ENCODE measurements at places on chromosomes 3 and 15. TPM values are rescaled to one million over a fixed set of nuclear protein-coding genes. Genes with fewer than 3 reads are reported as not detected.

DNA sequence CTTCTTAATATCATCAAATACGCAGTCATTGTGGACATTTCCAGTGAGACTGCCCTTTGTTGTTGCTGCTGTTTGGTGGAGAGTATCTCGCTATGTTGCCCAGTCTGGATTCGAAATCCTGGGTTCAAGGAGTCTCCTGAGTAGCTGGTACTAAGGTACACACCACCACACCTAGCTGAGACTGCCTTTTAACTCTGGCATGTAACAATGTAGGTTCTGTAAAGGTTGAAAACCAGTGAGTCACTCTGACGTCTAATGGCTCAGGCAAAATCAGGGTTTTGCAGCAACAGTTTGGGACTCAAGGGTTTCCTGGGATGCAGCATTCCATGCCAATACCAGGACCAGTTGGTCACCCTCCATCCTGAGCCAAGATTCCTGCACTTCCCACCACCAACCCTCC is 52.2 kb downstream of the AQP9 start:
- no peaks in the 10 kb centered on the region for H3K27me3 ChIP-seq
- H3K36me3 ChIP-seq, result no peaks in the 10 kb centered on the region
- no peak overlapping the region for H3K27ac ChIP-seq
- H3K4me1 ChIP-seq, result no peaks in the 10 kb centered on the region
- no peak overlapping the region for H3K4me3 ChIP-seq

DNA sequence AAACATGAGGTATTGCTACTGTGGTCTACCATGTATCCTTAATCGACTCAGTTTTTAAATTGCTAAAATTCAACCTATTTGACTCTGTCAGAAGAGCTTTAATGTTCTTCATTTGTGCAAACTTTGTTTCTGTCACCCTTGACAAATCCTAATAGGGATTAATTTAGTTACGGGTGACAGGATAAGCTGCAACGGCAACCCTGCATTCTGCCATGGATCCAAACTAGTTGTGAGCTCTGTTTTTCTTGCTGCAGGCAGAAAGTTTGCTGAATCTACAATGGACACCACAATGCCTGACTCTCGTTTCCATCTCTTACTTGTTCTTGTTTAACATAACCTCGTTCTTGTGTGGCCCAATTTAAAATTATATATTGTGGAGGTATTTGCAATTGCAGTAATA is 352.3 kb downstream of the ROBO2 start:
- H3K4me1 ChIP-seq, result no peaks in the 10 kb centered on the region
- DNase-seq, result no peak
- no peaks in the 10 kb centered on the region for H3K27me3 ChIP-seq
- H3K27ac ChIP-seq, result no peak overlapping the region

DNA sequence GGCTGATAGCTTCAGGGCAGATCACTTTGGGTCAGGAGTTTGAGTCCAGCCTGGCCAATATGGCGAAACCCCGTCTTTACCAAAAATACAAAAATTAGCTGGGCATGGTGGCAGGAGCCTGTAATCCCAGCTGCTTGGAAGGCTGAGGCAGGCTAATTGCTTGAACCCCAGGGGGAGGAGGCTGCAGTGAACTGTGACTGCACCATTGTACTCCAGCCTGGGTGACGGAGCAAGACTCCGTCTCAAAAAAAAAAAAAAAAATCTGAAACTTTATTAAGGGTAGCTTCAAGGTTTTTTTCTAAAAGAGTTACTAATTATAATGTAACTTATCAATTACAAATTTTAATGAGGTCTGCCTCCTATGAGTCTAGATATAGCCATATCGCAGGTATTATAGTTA is 5.1 kb downstream of the NECTIN3 start:
- DNase-seq, result no peak
- no peaks in the 10 kb centered on the region for H3K36me3 ChIP-seq
- peaks cover 44% of the 10 kb centered on the region for H3K4me1 ChIP-seq
- H3K4me3 ChIP-seq, result no peak overlapping the region
- H3K27me3 ChIP-seq, result no peaks in the 10 kb centered on the region
- H3K27ac ChIP-seq, result no peak overlapping the region

CDCP1 gene
- total RNA-seq, result 5.4 TPM

- H3K4me3 ChIP-seq, result peak overlapping the region; percentile 53
- no peaks in the 10 kb centered on the region for H3K36me3 ChIP-seq
- H3K27ac ChIP-seq, result peak overlapping the region; percentile 78
Measured at GRCh38 chr15:57784081-57784511, 77.6 kb downstream of the POLR2M start.

- no peaks in the 10 kb centered on the region for H3K27me3 ChIP-seq
- peak; percentile 45 for DNase-seq
- 0 out of 2 replicates have a peak, but pooled peaks cover 4% of the 10 kb centered on the region for H3K4me1 ChIP-seq
- H3K4me3 ChIP-seq, result no peak overlapping the region
- H3K36me3 ChIP-seq, result no peaks in the 10 kb centered on the region
Measured at GRCh38 chr3:107082527-107082926, 294.7 kb upstream of the CCDC54 start.

ISLR gene
- total RNA-seq, result 110 TPM

NLGN1 gene
- total RNA-seq, result 20.1 TPM

- no peaks in the 10 kb centered on the region for H3K4me1 ChIP-seq
- H3K4me3 ChIP-seq, result peak overlapping the region; percentile 22
- no peak overlapping the region for H3K27ac ChIP-seq
- peak; percentile 48 for DNase-seq
Measured at GRCh38 chr3:62368705-62369475, 4.5 kb downstream of the FEZF2 start.

DNA sequence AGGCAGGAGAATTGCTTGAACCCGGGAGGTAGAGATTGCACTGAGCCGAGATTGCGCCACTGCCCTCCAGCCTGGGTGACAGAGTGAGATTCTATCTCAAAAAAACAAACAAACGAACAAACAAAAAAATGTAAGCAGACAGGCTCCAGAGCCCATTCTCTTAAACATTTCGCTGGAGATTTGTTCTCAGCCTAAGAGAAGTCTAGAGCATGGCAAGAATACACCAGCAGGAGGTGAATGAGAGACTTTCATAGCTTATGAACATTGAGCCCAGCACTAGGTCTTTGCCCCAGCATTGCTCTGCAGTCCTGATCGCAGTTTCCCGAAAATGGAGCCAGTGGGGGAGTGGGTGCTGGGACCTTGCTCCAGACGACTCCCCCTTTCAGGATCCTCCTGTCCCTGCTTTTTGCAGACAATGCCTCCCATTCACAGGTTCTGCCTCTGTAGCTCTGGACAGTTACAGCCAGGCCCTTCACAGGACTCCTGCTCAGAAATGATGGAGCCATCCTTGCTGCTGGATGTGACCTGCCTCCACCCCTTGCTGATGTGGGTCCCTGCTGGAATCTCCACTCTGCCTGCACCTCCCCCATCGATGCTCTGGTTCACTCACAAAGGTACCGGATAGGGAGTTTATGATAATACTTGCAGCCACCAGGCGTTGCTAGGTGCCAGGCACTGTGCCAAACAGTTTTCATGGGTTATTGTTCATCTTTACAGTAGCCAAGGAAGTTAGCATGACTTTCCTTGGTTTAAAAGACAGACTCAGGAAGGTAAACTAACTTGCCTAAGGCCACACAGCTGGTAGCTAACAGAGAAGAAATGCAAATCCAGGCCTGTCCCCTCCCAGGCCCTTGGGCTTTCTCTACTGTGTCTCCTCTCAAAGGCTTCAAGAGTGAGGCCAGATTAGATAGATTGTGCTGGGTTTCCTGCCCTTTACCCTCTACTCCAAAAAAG is 329.7 kb upstream of the TLE3 start:
- H3K27ac ChIP-seq, result no peak overlapping the region
- 0 out of 2 replicates have a peak, but pooled peaks cover 6% of the 10 kb centered on the region for H3K4me1 ChIP-seq
- no peaks in the 10 kb centered on the region for H3K36me3 ChIP-seq
- DNase-seq, result no peak
- peaks cover 25% of the 10 kb centered on the region for H3K27me3 ChIP-seq

GRCh38 chr3:148074946-148075345 is 622.8 kb upstream of the AGTR1 start:
- DNase-seq, result no peak
- H3K27ac ChIP-seq, result no peak overlapping the region
- H3K4me3 ChIP-seq, result no peak overlapping the region
- no peaks in the 10 kb centered on the region for H3K36me3 ChIP-seq
- H3K27me3 ChIP-seq, result no peaks in the 10 kb centered on the region

- peak overlapping the region; percentile 2 for H3K27ac ChIP-seq
- H3K36me3 ChIP-seq, result peaks cover 17% of the 10 kb centered on the region
- H3K4me3 ChIP-seq, result no peak overlapping the region
- no peaks in the 10 kb centered on the region for H3K27me3 ChIP-seq
- peaks cover 29% of the 10 kb centered on the region for H3K4me1 ChIP-seq
Measured at GRCh38 chr15:68285259-68285980, 7.9 kb downstream of the FEM1B start.

EFCC1 gene
- total RNA-seq, result not detected

Measured in GM23248 (cell line).